A172 (cell line): ENCODE measurements at places on chromosomes 13 and 19. TPM values are rescaled to one million over a fixed set of nuclear protein-coding genes. Genes with fewer than 3 reads are reported as not detected.

Gene VSTM1
- total RNA-seq, result not detected in 2 replicates

Gene VSTM2B
- total RNA-seq, result not detected in 2 replicates

Gene CEACAM8
- total RNA-seq, result not detected in 2 replicates

Gene FGF22
- 0.17 TPM in 1 of 2 replicates, not detected in the other for total RNA-seq

Gene NLRP5
- total RNA-seq, result 0.24 TPM in 1 of 2 replicates, not detected in the other

Gene PTGIR
- total RNA-seq, result 1.1 and 1.6 TPM in 2 replicates

Gene RNF113B
- total RNA-seq, result not detected in 2 replicates

Gene F2RL3
- not detected in 2 replicates for total RNA-seq

Gene KXD1
- 111 and 117 TPM in 2 replicates for total RNA-seq

Gene PRSS57
- total RNA-seq, result not detected in 2 replicates

Gene THSD1
- 9.5 and 10.8 TPM in 2 replicates for total RNA-seq

- DNase-seq, result no peak
Measured at GRCh38 chr13:47407808-47408207, 511.0 kb upstream of the HTR2A start.

DNA sequence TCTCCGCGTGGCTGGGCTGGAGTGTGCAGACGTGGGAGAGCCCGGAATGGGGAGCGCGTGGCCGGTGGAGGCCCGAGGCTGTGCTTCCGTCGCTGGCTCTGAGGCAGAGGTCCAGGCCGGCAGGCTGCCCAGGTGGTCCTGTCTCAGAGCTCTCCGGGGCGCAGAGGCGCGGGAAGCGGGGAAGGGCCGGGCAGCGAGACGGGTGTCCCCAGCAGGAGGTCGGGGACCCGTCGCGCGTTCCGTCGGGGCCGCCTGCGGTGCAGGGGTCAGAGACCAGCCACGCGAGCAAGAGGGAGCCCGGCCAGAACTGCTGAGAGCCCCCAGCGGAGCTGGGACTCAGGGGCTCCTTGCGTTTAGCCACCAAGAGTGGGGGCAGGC, 1.3 kb upstream of the C1QTNF9 start:
- DNase-seq, result no peak

GRCh38 chr19:14368011-14368513, 13.2 kb upstream of the ADGRE5 start:
- DNase-seq, result no peak

- no peak for DNase-seq
Measured at GRCh38 chr13:46531953-46532352, 21.0 kb upstream of the LRCH1 start.

DNA sequence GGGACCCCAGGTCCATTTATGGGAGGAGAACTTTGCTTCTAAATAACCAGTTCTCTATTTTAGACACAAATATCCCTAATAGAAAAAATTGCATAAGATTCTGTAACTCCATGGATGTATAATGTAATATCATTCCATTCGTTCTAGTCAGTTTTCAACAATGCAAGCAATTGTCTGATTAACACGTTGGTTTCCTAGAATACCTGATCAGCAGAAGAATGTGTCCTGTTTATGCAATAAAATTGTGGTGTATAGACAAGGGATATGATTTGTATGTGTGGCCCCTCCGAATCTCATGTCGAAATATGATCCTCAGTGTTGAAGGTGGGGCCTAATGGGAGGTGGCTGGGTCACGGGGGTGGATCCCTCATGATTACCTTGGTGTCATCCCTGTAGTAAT, 62.1 kb downstream of the RUBCNL start:
- no peak for DNase-seq

DNA sequence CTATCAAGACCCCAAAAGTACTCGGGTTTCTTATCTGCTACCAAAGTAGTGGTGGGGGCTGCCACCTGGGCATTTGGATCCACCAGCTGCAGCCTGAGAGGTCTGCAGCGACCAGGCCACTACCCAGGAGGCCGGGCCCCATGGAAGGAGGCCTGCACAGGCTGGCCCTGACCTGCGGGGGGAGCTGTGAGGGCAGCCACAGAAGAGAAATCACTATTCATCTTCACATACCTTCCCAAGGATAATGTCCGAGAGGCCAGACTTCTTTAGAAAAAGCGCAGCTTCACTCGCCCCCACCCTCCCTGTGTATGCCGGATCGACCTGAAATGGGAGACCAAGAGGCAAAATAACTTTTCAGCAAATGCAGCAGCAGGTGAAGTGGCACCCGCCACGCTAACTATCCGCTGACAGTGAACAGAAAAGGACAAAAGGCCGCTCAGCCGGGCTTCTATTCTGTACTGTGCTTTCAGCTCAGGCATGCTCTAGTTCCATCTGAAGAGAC, 30.1 kb downstream of the EPS15L1 start:
- no peak for DNase-seq

DNA sequence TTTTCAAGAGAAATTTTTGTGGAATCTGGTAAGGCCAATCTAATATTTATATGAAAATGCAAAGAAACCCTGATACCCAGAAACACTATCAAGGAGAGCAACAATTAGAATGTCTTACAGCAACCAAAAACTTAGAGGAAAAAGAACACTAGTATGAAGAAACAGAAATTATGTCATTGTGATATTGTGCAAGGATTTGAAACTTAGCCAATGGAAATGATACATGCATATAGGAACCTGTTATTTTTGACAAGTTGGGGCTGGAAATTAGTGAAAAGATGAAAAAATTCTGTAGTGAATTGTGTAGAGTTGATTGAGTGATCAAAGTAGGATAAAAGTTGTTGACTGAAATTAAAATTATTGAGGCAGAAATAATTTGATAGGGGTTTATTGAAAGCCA, 792.6 kb upstream of the SLITRK6 start:
- no peak for DNase-seq

DNA sequence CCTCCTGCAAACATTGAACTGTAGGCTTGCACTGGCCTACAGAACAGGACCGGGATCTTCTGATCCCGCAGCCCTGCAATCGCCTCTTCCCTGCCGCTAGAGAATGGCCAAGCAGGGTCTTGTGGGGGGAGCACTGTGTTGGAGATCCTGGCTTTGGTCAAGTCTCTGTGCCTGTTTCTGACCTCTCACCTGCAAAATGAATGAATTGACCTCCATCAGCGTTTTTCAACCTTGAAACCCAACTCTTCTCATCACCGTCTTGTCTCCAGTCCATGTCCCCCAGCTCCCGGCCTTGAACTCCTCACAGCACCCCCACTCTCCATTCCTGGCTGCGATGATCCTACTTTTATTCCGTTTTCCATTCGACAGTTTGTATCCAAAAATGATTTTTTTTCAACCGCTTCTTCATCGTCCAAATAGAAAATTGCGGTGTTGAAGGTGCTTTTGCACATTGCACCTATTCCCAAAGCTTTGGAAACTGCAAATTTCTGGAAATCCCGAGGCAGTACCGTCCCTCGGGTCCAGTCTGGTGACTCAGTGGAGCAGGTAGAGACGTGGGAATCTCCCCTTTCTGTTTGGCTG, 2.0 kb downstream of the MYO9B start:
- no peak for DNase-seq

DNA sequence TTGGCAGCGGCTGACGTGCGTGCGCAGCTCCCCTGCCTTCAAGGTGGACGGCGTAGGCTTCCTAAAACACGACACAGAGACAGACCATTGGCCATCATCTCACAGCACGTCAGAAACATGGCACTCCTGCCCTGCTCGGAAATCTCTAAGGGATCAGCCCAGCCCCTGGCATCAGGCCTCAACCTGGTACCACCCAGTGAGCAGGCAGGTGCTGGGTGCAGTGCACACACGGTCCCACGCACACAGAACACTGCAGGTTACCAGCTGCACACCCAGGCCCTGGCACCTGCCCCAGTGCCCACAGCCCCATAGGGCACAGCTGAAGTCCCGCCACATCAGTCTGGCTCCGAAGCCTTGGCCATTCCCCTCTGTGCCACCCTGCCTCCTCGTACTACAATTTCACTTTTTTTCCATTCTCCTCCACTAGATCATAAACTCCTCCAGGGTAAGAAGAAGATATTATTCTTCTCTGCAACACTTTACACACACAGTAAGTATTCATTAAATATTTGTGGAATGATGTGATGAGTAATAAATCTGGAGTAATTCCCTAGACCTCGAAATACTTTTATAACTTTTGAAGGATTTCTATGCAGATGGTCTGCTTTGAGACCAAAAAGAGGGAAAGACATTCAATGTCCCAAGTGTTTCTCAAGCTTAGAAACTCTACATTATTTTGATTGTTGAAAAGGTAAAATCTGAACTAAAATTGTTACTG, 156.4 kb downstream of the COL4A1 start:
- no peak for DNase-seq

DNA sequence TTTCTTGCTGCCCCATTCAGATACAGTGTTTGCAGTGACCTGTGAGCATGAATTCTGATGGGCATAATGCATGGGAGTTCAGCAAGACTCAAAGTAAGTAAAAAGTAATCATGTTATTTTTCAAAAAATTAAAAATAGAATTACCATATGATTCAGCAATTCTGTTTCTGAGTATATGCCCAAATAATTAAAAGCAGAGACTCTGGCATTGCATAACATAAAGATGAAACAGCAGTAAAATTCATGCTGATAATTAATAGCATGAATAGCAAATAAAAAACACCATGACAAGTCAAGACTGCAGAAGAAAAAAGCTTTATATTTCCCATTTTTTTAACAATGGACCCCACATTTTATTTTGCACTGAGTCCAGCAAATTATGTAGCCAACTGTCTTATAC, 21.3 kb downstream of the RNF6 start:
- no peak for DNase-seq

GRCh38 chr19:38289955-38290354, 14.1 kb upstream of the C19orf33 start:
- no peak for DNase-seq

DNA sequence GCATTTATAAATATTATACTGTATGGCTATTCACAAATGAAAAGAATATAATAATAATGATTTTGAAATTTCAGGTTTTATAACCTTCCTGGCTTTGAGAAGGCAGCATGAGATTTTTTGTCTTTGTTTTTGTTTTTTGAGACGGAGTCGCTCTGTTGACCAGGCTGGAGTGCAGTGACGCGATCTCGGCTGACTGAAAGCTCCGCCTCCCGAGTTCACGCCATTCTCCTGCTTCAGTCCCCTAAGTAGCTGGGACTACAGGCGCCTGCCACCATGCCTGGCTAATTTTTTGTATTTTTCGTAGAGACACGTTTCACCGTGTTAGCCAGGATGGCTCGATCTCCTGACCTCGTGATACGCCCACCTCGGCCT, 64.1 kb downstream of the ZNF429 start:
- DNase-seq, result no peak

DNA sequence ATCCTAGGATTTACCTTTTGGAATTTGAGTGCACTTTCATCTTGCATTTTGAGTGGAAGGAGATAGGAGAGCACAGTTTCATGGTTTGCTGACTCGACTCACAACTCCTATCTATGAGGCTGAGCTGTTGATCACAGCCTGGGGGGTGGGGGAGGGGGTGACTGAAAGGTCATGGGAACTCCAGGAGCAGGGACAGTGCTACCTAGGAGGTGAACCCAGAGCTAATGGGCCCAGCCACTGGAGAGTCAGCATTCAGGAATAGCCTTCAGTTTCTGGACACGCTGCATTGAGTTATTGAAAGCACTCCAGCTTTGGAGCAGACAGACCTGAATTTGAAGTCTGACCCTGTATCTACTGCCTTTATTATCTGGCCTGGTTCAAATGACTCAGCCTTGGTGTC, 339.9 kb downstream of the SLC7A1 start:
- DNase-seq, result no peak

GRCh38 chr13:19597523-19597922, 35.9 kb upstream of the MPHOSPH8 start:
- peak; percentile 77 for DNase-seq

DNA sequence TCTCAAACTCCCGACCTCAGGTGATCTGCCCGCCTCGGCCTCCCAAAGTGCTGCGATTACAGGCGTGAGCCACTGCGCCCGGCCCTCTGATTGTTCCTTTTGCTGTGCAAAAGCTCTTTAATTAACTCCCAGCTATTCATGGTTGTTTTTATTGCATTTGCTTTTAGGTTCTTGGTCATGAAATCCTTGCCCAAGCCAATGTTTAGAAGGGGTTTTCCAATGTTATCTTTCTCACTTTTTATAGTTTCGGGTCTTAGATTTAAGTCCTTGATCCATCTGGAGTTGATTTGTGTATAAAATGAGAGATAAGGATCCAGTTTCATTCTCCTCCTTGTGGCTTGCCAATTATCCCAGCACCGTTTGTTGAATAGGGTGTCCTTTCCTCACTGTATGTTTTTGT, 19.2 kb upstream of the GRTP1 start:
- DNase-seq, result no peak

DNA sequence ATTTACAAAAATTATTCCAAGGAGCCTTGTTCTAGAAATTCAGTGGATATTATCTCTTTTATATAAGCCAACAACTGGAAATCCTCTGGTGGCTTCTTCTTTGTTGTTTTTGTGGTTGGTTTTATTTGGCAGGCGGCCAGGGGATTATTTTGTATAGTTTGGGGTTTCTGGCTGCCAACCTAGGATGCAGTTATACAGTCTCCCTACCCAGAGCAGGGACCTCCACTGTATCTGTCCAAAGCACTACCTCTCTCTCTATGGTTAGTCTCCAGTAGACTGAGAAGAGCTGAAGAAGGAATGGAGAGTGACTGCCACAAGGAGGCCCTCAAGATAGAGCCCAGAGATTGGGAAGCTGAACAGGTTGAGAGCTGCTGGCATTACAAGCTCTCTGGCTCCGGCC, 80.2 kb downstream of the ZAR1L start:
- DNase-seq, result no peak

GRCh38 chr19:51735759-51736449, 12.1 kb upstream of the HAS1 start:
- peak; percentile 35 for DNase-seq

- no peak for DNase-seq
Measured at GRCh38 chr19:28985201-28985600, 227.8 kb downstream of the UQCRFS1 start.

DNA sequence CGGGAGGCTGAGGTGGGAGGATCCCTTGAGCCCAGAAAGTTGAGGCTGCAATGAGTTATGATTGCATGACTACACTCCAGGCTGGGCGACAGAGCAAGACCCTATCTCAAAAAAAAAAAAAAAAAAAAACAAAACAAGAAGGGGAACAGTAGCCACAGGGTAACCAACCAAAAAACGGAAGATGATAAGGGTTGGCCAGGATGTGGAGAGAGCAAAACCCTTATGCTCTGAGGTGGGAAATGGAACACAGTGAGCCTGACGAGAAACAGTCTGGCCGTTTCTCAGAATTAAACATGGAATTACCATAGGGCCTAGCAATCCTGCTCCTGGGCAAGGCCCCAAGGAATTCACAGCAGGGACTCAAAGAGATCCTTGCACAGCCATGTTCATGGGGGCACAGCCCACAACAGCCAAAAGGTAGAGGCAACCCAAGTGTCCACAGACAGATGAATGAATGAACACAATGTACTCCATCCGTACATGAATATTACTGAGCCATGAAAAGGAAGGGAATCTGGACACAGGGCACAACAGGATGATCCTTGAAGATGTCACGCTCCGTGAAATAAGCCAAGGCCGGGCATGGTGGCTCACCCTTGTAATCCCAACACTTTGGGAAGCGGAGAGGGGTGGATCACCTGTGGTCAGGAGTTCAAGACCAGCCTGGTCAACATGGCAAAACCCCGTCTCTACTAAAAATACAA, 11.3 kb downstream of the NMRK2 start:
- DNase-seq, result no peak

GRCh38 chr19:5889288-5889971, 14.2 kb downstream of the NDUFA11 start:
- no peak for DNase-seq
